AG10803 (cell line): ENCODE measurements at places on chromosomes 2 and 18.

DNA sequence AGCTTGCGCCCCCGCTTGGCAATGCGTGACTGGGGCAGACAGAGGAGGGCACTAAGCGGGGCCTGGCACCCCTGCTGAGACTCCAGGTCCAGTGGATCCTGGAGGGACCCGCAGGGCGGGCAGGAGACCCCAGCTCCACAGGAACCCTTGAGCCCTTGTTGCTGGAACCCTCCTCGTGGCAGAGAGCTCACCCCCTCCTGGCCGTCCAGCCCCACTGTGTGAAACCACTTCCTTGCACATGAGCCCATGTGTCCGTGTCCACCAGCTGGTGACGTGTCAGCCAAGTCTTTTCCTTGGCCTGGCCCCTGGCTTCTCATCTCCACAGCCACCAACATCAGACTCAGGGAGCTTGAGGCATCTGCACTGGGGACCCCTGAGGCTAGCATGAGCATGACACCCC, 38.0 kb downstream of the BIN1 start:
- no peak for DNase-seq

DNA sequence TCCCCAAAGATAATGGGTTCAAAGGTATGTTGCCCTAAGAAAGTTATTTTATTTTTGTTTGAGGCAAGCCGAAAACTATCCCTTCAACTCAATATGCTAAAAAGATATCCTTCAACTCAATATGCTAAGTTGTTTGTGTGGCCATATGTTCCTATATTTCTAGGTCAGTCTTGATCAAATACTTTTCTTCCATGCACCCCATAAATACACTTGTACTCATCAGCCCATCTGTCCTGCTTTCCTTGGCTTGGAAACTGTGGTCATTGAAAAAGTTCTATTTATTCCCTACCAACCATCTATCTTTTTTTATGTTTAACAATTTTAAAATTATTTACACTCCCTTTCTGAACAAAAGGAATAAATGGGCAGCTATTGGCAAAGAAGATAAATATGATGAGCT, 447.7 kb downstream of the NRXN1 start:
- no peak for DNase-seq

- no peak for DNase-seq
These were observed 136.1 kb upstream of the NOSTRIN start for GRCh38 chr2:168666339-168666738.

- DNase-seq, result no peak
These were observed 97.4 kb upstream of the ITGA6 start for GRCh38 chr2:172329774-172330671.

DNA sequence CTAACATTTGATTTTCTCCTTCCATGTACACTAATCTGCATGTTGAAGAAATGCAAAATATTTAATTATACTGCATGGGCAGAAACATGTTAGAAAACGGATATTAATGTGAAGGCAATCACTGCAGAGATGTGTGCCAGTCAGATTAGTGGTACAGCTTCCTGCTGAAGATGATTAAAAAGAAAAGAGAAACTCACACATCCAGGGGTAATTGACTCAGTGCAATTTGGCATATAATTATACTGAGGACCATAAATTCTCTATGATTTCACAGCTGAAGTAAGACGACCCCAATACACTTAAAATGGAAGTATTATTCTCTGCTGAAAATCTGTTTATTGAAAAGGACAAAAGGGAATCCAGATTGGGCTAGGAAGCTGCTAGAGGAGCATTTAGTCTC, 243.4 kb downstream of the TGIF1 start:
- DNase-seq, result no peak

DNA sequence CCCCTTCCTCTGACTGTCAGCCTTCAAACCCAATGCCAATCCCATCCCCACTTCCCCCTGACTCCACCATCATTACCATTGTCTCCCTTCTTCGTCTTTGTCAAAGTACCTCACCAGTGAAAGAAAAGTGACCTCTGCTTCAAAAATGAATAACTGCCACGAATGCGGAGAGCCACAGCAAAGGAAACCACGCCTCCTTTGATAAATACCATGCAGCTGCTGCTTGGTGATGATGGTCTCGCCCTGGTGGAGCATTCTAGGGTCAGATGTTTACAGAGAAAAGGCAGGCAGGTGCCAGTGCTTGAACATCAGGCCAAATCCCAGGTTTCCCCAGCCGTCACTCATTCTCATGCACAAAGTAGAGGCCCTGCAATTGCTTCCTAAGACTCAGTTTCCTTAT, 162.2 kb downstream of the BCL11A start:
- no peak for DNase-seq

GRCh38 chr18:51897884-51898283, 442.1 kb upstream of the DCC start:
- DNase-seq, result no peak

GRCh38 chr2:223774193-223774592, 63.2 kb downstream of the AP1S3 start:
- no peak for DNase-seq

- no peak for DNase-seq
These were observed 361.9 kb downstream of the TSN start for GRCh38 chr2:122117371-122117770.

GRCh38 chr2:58545300-58546280, 304.5 kb upstream of the FANCL start:
- DNase-seq, result no peak

DNA sequence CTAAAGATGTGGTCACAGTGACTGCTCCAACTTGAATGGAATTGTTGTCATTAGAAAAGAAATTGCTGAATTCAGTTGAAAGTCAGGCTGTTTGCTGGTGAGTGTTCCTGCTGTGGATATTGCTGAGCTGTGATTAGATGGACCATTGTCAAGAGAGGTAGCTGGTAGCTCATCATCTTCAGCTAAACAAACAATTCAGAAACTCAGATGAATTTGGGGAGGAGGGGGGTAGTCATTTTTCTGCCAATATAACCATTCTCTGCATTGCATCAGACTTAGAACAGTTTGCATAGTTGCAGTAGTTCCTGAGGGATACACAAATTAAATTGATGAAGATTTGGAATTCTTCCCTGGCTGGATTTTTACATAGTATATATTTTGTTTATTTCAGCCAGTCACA, 108.3 kb downstream of the MTCL1 start:
- peak; percentile 95 for DNase-seq

GRCh38 chr2:48519593-48519992, 10.4 kb upstream of the STON1 start:
- DNase-seq, result peak; percentile 89

- DNase-seq, result no peak
These were observed 57.5 kb downstream of the CXCR4 start for GRCh38 chr2:136060416-136060815.
